ENCODE measurements at places on chromosomes 2 and 18.
A peak's percentile ranks its signal among the peaks of the same experiment; 100 is the strongest.

GRCh38 chr18:41482501-41482900 is 472.5 kb upstream of the PIK3C3 start:
- no peak for DNase-seq

- DNase-seq, result peak; percentile 18
Measured at GRCh38 chr2:240946654-240947053, 40.5 kb downstream of the CROCC2 start.

DNA sequence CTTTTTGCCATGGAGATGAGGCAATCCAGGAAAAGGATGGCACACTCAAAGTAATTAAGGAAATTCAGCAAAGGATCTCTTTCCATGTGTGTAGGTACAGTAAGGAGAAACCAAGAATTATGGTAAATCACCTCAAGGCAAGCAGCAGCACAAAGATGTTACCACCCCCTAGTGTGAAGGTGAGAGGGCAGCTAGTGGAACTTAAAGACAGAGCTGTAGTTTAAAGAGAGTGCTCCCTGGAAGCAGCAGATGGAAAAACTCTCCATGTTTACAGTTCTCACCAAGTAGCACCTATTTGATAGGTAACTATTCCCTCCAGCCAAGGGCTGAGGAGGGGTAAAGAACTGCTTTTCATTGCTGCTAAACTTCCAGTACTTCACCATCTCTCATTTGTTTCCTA is 860.4 kb upstream of the CRIM1 start:
- no peak for DNase-seq

- DNase-seq, result peak; percentile 35
Measured at GRCh38 chr2:186780701-186781316, 68.2 kb downstream of the ZSWIM2 start.

DNA sequence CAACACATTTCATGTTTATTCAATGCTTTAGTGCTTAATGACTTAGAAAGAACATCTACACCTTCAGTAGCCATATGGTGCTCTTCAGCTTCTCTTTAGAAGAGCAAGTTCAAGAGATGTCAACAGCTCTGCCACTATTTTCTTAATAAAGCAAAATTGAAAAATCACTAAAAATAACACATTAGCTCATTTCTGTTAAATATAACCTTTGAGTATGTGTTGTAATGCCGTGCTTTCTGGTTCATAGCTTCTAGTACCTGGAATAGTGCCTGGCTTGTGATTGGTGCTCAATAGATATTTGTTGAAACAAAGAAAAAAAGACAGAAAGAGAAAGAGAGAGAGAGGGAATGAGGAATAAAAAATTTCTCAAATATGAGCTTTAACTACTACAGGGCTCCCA is 349.8 kb upstream of the SPRED2 start:
- DNase-seq, result no peak

DNA sequence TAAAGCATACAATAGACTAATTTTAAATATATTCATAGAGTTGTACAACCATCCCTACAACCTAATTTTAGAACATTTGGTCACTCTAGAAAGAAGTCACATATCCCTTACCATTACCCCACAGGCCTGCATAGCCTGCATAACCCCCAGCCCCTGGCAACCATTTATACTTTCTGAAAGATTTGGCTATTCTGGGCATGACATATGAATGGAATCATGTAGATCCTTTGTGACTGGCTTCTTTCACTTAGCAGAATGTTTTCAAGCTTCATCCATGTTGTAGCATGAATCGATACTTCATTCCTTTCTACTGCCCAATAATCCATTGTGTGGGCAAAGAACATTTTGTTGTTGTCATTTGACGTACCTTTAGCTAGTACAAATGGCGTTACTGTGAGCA is 151.5 kb downstream of the WDSUB1 start:
- no peak for DNase-seq

- DNase-seq, result peak; percentile 78
Measured at GRCh38 chr2:113390124-113390849, 47.2 kb upstream of the ZNG1B start.

Measured in fibroblast of mammary gland (primary cell).